Stimulated activated CD4-positive, alpha-beta T cell treated with anti-CD3 and anti-CD28 coated beads, Interleukin-12 subunit alpha, Interleukin-12 subunit beta, amount 100 ng/mL, for 48 hours (primary cell): ENCODE measurements at places on chromosomes 4 and X.

- no peak for DNase-seq
Observed at GRCh38 chr4:70863099-70863790, 23.6 kb upstream of the GRSF1 start.

DNA sequence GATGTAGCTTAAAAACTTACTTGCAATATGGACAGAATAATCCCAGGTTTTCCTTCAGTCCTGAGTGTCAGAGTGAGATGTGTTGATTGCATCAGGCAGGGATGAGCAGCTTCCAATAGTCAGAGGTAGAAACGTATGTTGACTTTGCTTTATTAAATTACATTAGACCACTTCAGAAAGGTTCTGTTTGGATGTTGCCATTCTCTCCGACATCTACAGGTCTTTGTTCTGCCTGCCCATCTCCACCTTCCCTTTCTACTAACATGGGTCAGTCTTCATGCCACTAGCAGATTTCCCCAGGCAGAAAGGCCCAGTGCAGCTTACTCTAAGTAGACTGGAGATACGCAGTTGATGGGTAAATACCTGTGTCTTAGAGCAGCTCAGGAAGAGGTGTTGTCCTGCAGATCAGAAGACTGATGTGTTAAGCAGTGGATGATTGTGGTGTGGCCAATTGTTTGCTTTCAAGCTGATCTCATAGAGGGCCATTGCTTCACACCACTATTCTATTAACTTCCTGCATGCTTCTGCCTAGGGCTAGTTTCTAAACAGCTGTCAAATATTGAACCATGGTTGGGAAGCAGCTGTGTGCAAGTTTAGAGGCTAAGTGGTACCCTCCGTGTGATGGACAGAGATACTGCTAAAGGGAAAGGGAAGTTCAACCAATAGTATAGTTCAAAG is 1.8 kb downstream of the FRMPD4 start:
- DNase-seq, result no peak

DNA sequence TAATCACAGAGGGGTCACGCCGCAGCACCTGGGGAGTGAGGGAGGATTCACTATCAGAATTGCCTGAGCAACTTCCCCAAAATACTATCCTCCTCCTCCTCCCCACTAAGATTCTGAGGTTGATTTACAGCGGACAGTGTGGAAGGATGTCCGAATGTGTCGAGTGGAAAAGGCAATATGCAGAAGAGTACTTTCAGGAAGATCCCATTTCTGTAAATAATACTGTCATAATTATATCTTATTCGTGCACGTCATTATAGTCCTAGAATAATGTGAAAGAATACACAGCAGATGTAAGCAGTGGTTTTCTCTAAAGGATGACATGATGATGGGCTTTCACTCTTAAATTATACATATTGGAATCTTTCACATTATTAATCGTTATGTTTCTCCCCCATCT is 149.8 kb upstream of the NOCT start:
- DNase-seq, result no peak

- no peak for DNase-seq
Observed at GRCh38 chr4:123838474-123838873, 441.9 kb downstream of the SPRY1 start.

- no peak for DNase-seq
Observed at GRCh38 chr4:84750260-84750959, 167.5 kb downstream of the CDS1 start.

DNA sequence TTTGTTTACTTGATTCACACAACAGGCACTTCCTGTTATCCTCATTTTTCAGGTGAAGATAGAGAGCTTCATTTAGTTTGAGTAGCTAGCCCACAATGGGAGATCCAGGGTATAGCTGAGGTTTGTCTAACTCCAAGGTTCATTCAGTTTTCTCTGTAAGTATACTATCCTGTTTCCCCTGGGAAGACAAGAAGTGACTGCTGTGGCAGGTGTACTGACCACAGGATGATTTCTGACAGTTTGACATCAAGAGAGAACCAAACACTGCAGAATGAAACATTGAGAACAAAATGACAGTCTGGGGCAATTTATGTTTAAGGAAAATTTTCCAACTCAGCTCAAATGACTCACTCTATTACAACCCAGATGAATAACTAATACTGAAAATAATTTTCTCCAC is 958.0 kb downstream of the STPG2 start:
- no peak for DNase-seq

DNA sequence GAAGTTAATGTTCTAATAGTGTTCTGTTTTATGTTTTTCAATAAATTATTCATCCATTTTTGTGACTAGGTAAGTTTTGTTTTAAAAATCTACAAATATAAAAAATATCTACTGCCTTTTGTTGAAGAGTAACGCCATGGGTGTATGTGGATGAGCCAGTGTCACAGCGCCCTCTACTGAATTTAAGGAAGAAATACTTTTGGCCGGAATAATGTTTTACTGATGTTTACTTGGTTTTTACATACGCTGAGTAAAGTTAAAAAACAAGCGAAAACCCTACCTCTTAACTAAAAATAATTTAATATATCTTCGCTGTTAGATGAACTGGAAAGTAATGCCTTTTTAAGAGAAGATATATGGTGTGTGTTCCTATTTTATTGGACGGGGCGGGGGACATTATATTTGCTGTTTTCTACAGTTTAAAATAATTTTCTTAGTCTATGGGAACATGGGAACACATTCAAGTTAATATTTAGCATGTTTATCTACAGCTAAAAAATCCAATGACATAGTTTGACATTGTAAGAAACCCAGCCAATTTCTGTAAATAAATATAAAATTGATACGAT is 86.1 kb downstream of the CPE start:
- no peak for DNase-seq

DNA sequence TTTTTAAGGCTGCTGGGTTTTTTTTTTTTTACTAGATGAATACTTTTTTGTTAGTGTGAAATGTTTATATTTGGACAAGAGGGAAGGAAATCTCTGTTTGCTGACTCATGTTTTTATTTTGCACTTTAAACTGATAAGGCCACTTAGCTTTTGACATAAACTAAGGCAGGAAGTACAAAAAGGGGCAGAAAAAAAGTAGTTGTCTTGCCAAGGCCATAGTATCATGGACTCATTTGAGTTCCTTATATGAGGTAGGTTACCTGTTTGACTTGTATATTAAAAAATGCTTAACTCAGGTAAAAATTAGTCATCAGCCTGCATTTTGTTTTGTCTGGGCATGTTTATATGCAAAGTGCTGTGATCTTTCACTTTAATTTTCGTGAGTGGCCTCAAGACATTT is 26.0 kb downstream of the SMAD1 start:
- DNase-seq, result no peak

DNA sequence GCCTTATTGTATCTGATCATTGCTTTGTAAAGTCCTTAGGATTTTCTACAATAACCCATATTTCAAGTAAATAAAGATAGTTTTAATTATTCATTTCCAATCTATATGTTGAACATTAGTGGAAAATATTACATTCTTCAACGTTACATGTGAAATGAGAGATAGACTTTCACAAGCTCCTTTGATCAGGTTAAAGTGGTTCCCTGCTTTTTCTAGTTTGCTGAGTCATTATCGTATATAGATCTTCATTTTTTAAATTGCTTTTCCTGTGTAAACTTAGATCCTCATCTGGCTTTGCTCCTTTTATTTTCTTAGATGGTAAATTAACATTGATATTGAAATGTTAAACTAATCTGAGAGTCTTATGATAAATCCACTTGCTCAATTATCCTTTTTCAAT is 599.0 kb downstream of the TRAM1L1 start:
- no peak for DNase-seq

DNA sequence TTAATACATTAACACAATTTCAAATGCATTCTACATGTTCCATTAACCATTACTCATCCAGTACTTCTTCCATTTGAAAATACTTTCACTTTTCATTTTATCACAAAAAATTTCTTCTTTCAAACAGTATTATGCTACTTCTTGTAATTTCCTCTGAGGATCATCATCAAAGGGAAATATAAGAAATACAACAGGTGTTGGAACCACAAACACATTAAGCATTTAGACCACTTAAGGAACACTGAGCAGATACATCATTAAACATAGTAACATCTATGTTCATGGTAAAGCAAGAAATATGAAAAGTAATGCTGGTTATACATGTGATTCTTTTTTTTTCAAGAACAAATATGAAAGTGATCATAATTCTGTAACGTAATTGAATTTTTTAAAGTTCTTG is 2207.0 kb downstream of the ARAP2 start:
- no peak for DNase-seq

DNA sequence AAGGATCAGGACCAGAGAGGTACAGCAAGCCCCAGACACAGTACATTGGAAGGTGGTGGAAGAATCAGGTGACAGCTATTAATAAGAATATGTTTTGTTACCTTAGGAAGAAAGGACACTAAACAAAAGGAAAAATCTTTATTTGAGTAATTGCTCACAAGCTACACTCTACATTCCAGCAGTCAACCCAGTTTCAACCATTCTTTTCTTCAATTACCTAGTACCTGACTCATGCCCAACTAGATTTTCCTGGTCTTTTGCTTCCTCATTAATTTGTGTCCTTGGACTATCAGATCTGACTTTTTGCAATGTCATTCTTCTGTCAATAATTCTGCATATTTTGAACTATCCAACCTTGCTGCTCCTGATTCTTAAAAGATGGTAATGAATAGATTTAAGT is 22.5 kb upstream of the GLRA2 start:
- DNase-seq, result no peak

GRCh38 chr4:54097152-54097551 is 2.8 kb upstream of the GSX2 start:
- no peak for DNase-seq

DNA sequence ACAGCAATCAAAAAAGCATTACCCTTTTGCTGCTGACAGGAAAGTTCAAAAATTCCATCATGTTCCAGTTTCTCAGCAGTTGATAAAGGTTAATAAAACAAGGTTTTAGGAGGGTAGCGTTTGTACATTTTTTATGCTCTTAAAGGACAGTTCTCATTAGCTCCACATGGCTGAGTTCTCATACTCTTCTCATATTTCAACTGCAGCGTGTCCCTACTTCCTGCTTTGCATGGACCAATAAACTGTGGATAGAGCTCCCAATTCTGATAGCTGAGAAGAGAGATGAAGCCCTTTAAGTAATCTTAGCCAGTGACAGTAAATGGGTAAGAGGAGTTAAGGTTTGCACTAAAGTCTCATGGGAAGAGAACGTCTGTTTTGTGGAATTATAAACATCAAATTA is 53.5 kb downstream of the SPANXA2 start:
- DNase-seq, result no peak

DNA sequence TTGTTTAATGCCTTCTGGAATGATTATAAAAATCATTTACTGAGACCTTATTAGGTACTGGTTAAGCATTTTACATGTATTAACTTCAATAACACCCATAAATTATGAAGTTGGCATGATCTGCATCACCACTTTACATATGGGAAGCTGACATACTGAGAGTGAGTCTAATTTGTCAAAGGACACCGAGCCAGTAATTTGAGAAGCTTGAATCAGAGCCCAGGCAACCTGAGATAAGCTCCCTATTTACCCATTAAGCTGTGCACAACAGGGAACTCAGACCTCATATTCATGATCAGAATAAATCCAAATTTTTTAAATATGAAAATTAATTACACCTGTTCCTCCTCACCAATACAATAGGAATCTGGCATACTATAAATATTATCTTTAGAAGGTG is 247.9 kb upstream of the EPHA5 start:
- no peak for DNase-seq

GRCh38 chr4:2847302-2847871 is 3.7 kb downstream of the ADD1 start:
- DNase-seq, result no peak

DNA sequence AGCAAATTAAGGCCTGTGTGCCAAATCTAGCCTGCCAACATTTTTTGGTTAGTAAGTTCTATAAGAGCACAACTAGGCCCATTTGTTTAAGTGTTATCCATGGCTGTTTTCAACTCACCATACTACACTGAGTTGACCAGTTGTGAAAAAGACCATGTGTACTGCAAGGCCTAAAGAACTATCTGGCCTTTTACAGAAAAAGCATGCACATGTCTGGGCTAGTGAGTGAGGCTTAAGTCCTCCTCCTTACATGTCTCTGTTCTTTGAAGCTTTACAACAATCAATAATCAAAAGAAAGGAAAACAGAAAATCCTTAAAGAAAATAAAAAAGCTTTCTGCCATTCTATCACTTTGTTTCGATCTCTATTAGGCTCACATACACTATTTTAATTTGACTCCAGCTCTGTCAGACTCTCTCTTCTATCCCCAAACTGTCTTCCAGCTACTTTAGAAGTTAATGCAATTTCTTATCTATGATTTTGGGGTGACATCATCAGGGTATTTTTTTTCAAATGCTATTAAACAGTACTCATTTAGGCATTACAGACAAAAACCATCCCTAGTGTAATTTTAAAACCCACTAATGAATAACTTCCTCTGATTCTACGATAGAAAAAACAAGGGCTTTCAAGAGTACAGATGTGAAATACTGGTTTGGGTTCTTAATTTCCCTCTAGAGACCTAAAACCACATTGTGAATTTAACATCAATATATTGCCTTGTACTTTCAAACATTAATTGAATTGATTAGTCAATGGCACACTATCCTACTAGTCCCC is 161.8 kb downstream of the MAB21L2 start:
- no peak for DNase-seq

DNA sequence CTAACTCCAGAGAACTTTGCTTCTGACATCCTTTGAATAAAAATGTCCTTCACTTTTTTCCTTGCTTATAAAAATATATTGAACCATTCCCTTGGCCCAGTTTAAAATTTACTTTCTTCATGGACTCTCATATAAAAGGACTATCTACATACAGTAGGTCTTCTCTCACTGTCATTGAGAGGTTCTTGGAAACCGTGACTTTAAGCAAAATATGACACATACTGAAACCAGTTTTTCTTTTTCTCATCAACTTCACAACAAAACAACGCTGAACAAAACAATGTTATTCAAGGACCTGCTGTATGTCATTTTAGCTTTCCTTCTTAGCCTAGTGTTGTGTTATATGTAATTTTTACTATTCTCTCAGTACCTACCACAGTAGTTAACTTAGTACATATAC is 496.8 kb downstream of the CENPC start:
- no peak for DNase-seq

- no peak for DNase-seq
Observed at GRCh38 chr4:89197920-89198319, 86.6 kb downstream of the TIGD2 start.

DNA sequence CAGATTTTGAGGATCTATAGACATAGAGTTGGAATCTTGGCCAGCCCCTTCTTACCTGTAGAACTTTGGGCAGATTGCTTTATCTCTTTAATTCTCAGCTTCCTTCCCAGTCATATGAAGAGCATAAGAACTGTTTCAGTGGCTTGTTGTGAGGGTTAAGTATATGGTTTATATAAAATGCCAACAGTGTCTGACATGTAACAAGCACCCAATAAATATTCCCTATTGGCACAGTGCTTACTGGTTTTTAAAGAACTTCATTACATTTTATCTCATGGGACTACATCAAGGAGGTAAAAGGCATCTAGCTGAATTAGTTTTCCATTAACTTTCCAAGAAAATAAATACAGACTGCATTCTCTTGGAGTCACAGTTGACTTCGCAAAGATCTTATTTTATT is 106.7 kb upstream of the LIMCH1 start:
- DNase-seq, result no peak

DNA sequence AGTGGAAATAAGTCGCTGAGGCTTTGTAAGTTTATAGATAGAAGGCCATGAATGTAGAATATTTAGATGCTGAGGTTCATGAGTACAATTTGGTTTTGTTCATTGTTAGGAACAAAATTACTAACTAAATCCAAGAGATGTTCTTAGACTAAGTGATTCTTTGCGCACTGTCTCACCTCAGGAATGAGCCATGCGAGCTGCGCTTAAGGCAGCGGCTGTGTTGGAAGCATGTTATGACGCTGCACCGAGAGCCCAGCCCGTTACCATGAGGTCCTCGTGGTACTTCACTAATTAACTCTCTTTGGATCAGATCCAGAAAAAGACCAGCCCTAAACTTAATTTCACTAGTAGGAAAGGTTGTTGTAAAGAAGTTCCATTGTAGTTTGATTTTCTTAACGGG is 166.2 kb downstream of the RAPGEF2 start:
- no peak for DNase-seq
